ENCODE measurements at places on chromosomes 7 and 10. TPM values are rescaled to one million over a fixed set of nuclear protein-coding genes. Genes with fewer than 3 reads are reported as not detected.

GRCh38 chr7:42236266-42236975, 588 bp downstream of the GLI3 start:
- H3K27me3 ChIP-seq: no peaks in the 10 kb centered on the region
- no peaks in the 10 kb centered on the region for H3K36me3 ChIP-seq

GRCh38 chr10:29922892-29923291, 136.5 kb downstream of the JCAD start:
- peak overlapping the region; percentile 51 for H3K27ac ChIP-seq
- H3K36me3 ChIP-seq: no peaks in the 10 kb centered on the region

- H3K27ac ChIP-seq: peak overlapping the region; percentile 47
- no peaks in the 10 kb centered on the region for H3K27me3 ChIP-seq
Observed at GRCh38 chr10:75788394-75789205, 357.2 kb downstream of the LRMDA start.

Gene HOXA2
- 3.3 TPM for total RNA-seq

- H3K4me3 ChIP-seq: no peak overlapping the region
- H3K27me3 ChIP-seq: no peaks in the 10 kb centered on the region
- H3K4me1 ChIP-seq: no peaks in the 10 kb centered on the region
- H3K36me3 ChIP-seq: peaks cover 93% of the 10 kb centered on the region
Observed at GRCh38 chr7:6647080-6647479, 10.0 kb downstream of the ZNF316 start.

Gene OR2A7
- 2.1 TPM for total RNA-seq

GRCh38 chr10:58651040-58651439, 138.4 kb downstream of the BICC1 start:
- H3K27me3 ChIP-seq: no peaks in the 10 kb centered on the region
- no peaks in the 10 kb centered on the region for H3K36me3 ChIP-seq
- peaks cover 9% of the 10 kb centered on the region for H3K4me1 ChIP-seq
- no peak for DNase-seq

- DNase-seq: no peak
- no peaks in the 10 kb centered on the region for H3K4me1 ChIP-seq
- no peak overlapping the region for H3K4me3 ChIP-seq
- no peaks in the 10 kb centered on the region for H3K36me3 ChIP-seq
- no peak overlapping the region for H3K27ac ChIP-seq
- H3K27me3 ChIP-seq: no peaks in the 10 kb centered on the region
Observed at GRCh38 chr7:34949361-34949760, 87.9 kb downstream of the DPY19L1 start.

Gene CHAT
- not detected for total RNA-seq

All from esophagus muscularis mucosa (tissue), 4 donors.